Natural killer cell (primary cell): ENCODE measurements at places on chromosomes 2 and 18.

- no peak overlapping the region for H3K4me3 ChIP-seq
- peaks cover 57% of the 10 kb centered on the region for H3K4me1 ChIP-seq
- no peaks in the 10 kb centered on the region for H3K27me3 ChIP-seq
- H3K27ac ChIP-seq, result no peak overlapping the region
Measured at GRCh38 chr2:234481301-234481700, 15.6 kb downstream of the ARL4C start.

GRCh38 chr18:67961701-67962440 lies 445.4 kb upstream of the DSEL start:
- no peak for DNase-seq
- H3K27ac ChIP-seq, result no peak overlapping the region
- no peaks in the 10 kb centered on the region for H3K36me3 ChIP-seq
- H3K4me1 ChIP-seq, result no peaks in the 10 kb centered on the region

DNA sequence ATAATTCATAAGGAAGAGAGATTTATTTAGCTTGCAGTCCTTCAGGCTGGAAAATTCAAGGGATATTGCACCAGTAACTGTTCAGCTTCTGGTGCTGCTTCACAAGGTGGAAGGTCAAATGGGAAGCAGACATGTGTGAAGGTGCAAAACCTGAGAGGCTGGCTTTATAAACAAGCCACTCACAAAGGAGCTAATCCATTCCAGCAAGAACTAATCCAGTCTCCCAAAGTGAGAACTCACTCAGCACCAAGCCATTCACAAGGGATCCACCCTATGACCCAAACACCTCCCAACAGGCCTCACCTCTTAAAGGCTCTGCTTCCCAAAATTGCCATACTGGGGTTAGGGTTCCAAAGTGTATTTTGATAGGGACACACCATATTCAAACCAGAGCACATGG lies 1018.4 kb upstream of the ACVR2A start:
- H3K36me3 ChIP-seq, result no peaks in the 10 kb centered on the region
- no peaks in the 10 kb centered on the region for H3K27me3 ChIP-seq
- H3K4me3 ChIP-seq, result no peak overlapping the region
- H3K4me1 ChIP-seq, result no peaks in the 10 kb centered on the region
- no peak for DNase-seq

DNA sequence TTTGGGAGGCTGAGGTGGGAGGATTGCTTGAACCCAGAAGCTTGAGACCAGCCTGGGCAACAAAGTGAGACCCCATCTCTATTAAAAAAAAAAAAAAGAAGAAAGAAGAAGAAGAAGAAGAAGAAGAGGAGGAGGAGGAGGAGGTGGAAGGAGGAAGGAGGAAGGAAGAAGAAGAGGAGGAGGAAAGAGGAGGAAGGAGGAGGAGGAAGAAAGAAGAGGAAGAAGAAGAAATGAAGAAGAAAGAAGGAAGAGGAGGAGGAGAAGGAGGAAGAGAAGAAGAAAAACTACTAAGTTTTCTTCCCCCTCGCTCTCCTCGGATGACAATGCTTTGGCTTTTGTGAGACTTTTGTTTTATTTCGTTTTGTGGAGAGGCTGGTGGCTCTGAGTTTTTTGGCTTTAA lies 30.1 kb upstream of the EFHD1 start:
- no peaks in the 10 kb centered on the region for H3K36me3 ChIP-seq
- no peak for DNase-seq

GRCh38 chr18:26185267-26185666 lies 41.0 kb upstream of the TAF4B start:
- no peak overlapping the region for H3K27ac ChIP-seq
- no peaks in the 10 kb centered on the region for H3K27me3 ChIP-seq
- H3K4me1 ChIP-seq, result peaks cover 1% of the 10 kb centered on the region
- no peak for DNase-seq
